ENCODE measurements at places on chromosomes 6 and 20. TPM values are rescaled to one million over a fixed set of nuclear protein-coding genes. Genes with fewer than 3 reads are reported as not detected.

DNA sequence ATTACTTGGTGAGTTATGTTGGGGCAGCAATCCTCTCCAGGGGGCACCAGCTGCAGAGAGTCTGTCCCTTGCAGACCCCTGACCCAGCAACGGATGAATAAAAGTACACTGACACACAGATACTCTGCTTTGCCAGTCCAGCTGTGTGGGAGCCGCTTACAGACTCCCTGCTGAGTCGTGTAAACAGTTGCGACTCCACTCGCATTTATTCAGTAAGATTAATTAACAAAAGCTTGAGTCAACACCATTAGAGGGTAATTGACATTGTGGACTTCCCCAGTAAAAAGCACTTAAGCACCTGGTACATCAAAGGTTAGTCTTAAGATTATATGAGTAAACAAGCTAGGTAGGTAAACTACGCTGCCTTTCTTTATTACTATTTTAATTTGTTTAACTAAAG is 92.0 kb upstream of the TMEM181 start:
- DNase-seq = no peak

- no peak for DNase-seq
Observed at GRCh38 chr6:114164207-114164606, 178.6 kb downstream of the HS3ST5 start.

DNA sequence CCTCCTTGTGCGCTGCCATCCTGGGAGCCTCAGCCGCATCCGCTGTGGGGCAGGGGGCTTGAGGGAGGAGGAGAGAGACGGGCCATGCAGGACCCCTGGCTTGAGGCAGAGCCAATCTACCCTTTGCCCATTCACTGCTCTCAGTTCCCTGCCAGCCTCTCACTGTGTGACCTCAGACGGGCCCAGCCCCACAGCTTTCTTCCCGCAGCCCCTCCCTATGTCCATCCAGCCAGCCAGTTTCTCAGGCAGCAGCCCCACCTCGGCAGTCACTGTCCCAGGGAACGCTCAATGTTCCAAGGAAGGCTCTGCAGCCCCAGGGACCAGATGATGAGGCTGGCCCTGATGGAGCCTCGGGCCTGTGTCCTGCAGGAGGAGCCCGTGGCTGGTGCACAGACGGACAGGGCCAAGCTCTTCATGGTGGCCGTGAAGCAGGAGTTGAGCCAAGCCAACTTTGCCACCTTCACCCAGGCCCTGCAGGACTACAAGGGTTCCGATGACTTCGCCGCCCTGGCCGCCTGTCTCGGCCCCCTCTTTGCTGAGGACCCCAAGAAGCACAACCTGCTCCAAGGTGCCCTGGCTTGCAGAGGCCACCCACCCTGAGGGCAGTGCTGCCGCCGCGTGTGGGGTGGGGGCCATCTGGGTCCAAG is 3.9 kb upstream of the TNFRSF6B start:
- no peak for DNase-seq

- peak; percentile 98 for DNase-seq
Observed at GRCh38 chr6:83859410-83860358, at the start of gene CYB5R4. TSS of gene CYB5R4 (plus strand) at chr6:83859689. CDS start at chr6:83859783, 94 bp downstream.

GRCh38 chr6:134389129-134389528 is 71.2 kb upstream of the SGK1 start:
- DNase-seq = no peak

DNA sequence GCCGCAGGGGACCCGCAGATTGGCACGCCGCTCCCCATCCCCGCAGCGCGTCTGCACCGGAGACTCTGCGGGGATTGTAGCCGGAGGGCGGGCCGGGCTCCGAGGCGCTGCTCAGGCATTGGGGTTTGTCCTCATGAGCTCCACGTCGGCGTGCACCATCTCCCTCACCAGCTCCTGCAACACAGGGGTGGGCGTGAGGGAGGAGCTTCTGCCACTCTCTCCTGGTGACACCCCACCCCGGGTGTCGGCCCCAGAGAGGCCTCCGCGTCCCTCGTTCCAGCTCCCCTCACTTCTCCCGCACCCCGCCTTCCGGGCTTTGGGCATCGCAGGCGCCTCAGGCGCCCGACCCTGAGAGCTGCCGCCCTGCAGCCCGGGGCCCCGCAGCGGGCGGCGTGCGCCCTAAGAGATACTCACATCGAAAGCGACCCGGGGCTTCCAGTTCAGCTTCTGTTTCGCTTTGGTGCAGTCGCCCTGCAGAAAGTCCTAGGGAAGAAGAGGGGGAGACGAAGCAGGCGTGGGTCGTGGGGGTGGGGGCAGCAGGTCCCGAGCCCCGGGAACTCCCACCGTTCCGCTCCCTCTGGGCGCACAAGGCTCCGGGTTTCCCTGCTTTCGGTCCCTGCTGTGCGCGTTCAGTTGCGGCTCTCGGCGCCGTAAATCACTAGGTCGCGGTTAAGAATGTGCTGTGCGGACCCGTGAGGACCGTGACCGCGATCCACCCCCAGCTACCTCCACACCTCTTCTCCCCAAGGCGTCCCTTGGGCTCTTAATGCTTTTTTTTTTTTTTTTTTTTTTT is 14.5 kb downstream of the FOXC1 start:
- DNase-seq = peak; percentile 88

DNA sequence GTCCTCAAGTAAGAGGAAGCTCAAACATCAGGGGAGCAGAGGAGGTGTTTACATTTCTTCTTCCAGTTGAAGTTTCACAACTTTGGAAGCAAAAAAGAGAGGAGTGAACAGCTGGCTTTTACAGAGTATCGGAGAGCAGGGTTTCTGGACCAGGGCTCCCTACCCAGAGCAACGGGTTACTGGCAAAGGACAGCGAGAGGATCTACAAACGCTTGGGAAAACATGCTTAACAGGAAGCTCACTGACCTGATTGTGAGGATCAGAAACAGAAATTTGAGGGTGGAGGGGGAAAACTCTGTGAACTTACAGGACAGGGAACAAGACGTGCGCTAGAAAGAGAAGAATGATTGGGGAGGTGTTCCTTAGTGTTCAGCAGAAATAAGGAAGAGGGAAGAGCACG is 85.7 kb upstream of the TAB2 start:
- DNase-seq = no peak

GRCh38 chr20:19603376-19603750 is 154.7 kb upstream of the RIN2 start:
- DNase-seq = no peak

- DNase-seq = no peak
Observed at GRCh38 chr6:150712505-150713252, 113.0 kb downstream of the PLEKHG1 start.

DNA sequence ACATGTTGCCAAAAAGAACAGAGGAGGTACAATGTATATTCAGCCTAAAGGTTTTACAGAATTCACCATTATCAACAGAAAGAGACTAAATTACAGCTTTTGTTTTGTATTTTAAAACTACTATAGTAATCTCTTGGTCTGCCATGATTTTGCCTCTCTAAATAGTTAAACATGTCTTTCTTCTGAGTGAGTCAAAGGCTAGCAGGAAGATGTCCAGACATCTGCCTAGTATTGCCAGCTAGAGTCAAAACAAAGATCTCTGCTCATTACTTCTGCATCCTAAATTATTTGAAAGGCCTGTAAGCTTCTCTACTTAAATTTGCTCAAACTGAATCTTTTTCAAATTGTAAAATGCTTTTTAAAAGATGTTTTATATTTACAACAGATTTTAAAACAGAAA is 8.8 kb downstream of the ASF1A start:
- DNase-seq = no peak

DNA sequence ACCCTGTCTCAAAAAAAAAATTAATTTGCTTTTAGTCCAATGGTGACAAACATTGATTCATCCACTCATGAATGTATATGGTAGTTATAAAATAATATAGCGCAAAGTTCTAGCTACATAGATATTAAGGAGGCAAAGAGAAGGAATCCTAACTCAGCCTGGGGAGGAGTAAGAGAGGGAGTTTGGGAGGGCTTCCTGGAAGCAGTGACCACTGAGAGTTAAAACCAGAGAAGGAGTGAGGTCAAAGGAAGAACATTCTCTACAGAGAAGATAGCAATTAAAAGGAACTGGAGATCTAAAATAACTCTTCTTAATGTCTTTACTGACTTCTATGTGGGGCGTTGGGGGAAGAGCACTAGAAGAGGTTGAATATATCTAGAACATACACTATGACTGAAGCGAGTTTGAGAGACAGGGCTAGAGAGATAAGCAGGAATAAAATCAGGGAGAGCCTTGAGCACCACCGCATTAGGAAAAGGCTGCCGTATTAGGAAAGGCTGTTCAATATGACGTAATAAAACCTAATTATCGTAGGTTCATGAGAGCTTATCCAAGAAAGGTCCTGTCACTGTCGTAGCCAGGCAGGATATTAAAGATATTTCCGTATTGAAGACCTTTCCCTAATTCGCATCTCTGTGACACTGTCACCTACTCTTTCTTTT is 81.8 kb upstream of the CNKSR3 start:
- DNase-seq = no peak

DNA sequence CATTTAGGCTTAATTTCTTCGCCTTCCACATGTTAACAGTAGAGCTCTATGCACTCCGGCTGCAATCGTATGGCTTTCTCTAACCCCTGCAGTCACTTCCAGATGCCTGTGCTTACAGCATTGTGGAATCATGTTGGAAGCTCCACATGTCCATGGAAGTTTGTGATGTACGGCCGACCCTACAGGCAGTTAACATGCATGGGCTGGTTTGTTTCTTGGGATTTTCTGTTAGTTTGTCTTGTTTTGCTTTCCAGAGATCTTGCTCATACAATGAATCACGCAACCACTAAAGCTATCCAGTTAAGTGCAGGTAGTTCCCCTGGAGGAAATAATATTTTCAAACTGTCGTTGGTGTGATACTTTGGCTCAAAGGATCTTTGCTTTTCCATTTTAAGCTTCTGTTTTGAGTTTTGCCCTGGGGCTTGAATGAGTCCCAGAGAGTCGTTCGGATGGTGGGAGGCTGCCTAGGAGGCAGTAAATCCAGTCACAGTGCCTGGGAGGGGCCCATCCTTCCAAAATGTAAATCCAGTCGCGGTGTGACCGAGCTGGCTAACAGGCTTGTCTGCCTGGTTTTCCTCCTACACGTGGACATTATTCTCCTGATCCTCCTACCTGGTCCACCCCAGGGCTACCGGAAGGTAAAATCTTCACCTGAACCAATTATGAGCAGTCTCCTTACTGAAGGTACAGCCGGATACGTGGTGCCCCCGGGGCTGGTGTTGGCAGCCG is 225.9 kb downstream of the SMOC2 start:
- peak; percentile 49 for DNase-seq

DNA sequence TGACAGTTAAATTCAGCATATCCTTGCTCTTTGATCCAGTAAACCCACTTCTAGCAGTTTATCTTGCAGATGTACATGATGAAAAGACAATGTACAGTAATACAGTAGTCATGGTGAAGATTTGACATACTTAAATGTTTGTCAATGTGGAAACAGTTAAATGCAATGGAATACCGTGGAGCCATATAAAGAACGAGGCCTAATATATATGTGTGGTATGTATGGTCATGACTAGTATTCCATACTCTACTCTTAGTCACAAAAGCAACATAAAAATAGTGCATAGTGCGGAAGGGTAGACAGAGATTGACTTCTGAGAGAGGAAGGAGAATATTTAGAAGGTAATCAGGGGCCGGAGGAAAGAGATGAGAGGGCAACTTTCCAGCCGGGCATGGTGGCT is 70.7 kb upstream of the ARMC2 start:
- DNase-seq = no peak

- no peak for DNase-seq
Observed at GRCh38 chr20:23212464-23212995, 126.4 kb upstream of the CD93 start.

DNA sequence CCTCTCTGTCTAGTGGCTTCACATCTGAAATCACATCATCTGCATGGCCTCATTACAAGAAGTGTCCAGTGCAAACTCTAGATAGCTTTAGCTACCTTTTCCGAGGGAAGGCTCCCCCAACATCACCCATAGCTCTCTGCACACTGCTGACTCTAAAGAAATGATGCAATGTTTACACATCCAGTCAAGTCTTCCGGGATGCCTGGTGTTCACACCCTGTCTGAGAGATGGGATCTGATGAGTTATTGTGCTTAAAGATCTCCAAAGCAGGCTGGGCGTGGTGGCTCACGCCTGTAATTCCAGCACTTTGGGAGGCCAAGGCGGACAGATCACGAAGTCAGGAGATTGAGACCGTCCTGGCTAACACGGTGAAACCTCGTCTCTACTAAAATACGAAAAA is 404.6 kb upstream of the IRAK1BP1 start:
- no peak for DNase-seq

- peak; percentile 29 for DNase-seq
Observed at GRCh38 chr20:8790442-8791074, 278.3 kb upstream of the PLCB4 start.

- no peak for DNase-seq
Observed at GRCh38 chr20:889106-889505, 27.0 kb downstream of the ANGPT4 start.

DNA sequence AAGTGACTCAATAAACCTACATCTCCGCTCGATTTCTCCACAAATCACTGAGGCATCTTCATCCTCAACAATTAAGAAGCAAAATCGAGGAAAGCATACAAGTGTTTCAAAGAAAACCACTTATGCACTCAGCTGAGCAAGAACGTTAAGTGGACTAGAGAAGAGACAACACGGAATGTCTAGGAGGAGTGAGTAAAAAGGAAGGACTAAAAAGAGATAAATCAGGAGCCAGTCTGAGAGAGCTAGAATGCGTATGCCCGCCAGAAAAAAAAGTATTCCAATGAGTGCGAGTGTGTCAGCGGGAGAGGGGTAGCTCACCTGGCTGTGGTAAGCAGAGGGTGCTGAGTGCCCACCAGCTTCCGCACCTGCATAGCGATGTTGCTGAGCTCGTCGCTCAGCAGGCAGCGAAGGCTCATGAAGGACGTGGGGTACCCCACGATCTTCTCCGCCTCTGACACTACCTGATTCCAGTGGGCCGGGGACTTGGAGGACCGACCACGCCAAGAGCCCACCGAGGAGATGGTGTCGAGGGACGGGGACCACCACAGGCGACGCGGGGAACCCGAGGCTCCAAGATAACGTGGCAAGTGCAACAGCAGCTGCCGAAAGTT is 587 bp downstream of the PDSS2 start:
- peak; percentile 44 for DNase-seq

- DNase-seq = no peak
Observed at GRCh38 chr6:50602292-50602691, 111.0 kb upstream of the TFAP2D start.

- DNase-seq = no peak
Observed at GRCh38 chr6:81735756-81736380, 16.6 kb downstream of the TENT5A start.

DNA sequence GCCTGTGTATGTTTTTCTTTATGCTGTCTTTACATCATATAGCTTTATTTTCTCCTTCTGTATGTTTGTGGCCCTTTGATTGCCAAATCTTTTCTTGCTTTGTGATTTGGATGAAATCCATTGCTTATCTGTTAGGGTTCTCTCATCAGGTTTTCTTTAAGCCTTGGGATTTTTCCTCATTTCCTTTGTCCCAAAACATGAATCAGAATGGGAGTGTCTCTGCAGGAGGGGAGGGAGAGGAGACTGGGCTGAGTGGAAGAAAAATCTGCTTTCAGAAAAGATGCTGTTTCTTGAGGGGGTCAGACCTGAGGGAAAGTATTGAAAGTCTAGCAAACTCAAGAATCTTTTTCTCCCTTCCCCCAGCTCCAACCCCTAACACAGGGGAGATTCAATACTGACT is 758.0 kb upstream of the MMS22L start:
- no peak for DNase-seq

Gene CRISP2
- not detected for total RNA-seq

Gene PSORS1C2
- total RNA-seq = not detected

Gene SMLR1
- 0.16 TPM for total RNA-seq

Gene EYA2
- total RNA-seq = 2.6 TPM

Gene TMEM217
- total RNA-seq = 0.72 TPM

Gene LAMA2
- 20.8 TPM for total RNA-seq

Gene LY6G5B
- 15.1 TPM for total RNA-seq

Gene SYCP2L
- 1.5 TPM for total RNA-seq
